ENCODE measurements at places on chromosomes 4 and X.

DNA sequence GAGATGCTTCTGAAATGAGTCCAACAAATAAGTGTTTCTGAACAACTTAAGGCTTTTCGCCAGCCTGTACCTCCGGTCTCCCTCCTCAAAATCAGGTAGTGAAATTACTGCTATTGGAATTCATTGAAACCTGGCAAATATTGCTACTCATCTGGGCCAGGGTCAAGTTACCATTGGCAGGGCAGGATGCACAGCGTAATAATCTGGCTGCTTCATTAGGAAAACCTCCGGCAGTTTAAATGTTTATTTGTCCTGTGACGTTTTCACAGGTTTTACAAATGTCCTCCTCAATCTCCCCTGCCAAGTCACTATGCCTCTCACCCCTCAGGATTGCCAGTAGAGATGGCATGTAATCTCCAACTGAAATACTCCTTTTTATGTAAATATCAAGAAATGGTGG, 92.6 kb upstream of the KDR start:
- DNase-seq: no peak

GRCh38 chr4:145679991-145680455, at the start of gene C4orf51:
Gene C4orf51, plus strand, starts transcription at chr4:145680146. Its CDS starts 58 bp downstream, at chr4:145680204.
- DNase-seq: no peak

GRCh38 chr4:37652747-37653527, 33.2 kb downstream of the RELL1 start:
- no peak for DNase-seq

DNA sequence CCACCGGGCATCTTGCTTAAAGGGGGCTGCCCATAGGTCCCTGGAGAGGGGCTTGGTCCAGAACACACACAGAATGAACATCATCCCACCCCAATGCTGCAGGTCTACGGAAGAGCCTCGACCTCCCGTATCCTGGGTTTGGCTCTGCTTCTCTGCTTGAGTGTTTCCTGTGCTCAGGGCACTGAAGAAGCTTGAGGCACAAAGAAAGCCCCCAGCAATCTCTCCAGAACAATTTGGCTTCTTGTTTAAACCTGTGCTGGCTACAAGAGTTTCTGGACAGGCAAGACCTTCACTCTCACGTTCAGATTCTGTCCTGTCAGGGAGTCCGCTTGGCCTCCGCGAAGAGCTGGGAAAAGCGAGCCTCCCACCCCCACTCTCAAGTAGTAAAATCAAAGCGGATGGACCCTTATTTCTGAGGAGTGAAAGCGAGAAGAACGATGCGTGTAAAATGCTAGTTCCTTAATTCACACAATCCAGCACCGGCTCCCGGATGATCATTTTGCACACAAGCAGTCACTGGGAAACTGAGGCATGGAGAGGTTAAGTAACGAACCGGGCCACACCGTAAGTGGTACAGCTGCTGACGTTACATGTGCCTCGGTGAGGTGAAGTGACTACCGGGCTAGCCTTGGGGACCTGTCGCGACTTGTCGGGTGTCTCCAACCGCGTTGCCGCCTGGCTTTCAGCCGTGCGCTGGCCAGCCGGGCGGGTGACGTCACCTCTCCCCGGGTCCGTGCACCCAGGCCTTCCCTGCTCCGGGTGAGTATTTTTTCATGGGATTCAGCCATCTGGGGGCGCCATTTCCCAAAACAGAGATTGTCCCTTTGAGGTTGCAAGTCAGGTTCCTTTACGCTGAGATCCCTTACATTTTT, 3.1 kb upstream of the SFRP2 start:
- DNase-seq: no peak

- DNase-seq: no peak
Measured at GRCh38 chr4:160406263-160406825, 1303.5 kb downstream of the RAPGEF2 start.
